ENCODE measurements at places on chromosomes 13 and 19. TPM values are rescaled to one million over a fixed set of nuclear protein-coding genes. Genes with fewer than 3 reads are reported as not detected.

- DNase-seq, result no peak
These were observed 1.1 kb downstream of the ZNF600 start for GRCh38 chr19:52785506-52785905.

The LENG9 gene
- total RNA-seq, result 10.2 TPM

- no peak for DNase-seq
These were observed 4.4 kb downstream of the GRTP1 start for GRCh38 chr13:113359571-113359970.

DNA sequence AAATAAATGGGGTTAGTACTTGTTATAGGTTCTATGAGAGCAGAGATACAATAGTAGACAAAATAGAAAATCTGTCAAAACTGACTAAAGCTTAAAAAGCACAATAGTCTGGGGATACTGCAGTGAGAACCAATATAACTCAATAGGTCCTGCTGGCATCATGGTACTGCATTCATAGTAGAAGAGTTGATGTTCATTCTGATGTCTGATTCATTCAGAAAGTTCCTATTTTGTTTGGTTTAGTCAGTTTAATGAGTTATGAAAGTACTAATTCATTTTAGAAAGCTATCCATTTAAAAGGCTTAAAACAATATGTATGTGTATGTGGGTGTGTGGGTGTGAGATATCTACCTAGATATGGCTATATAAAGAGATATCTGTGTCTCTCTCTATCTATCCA, 152.8 kb downstream of the LHFPL6 start:
- DNase-seq, result no peak

The NLRP4 gene
- not detected for total RNA-seq

The SAFB2 gene
- 105 TPM for total RNA-seq

The ZNF614 gene
- total RNA-seq, result 10.0 TPM

GRCh38 chr13:19910336-19911072, 47.1 kb upstream of the ZMYM5 start:
- no peak for DNase-seq

The C19orf38 gene
- total RNA-seq, result 0.99 TPM

DNA sequence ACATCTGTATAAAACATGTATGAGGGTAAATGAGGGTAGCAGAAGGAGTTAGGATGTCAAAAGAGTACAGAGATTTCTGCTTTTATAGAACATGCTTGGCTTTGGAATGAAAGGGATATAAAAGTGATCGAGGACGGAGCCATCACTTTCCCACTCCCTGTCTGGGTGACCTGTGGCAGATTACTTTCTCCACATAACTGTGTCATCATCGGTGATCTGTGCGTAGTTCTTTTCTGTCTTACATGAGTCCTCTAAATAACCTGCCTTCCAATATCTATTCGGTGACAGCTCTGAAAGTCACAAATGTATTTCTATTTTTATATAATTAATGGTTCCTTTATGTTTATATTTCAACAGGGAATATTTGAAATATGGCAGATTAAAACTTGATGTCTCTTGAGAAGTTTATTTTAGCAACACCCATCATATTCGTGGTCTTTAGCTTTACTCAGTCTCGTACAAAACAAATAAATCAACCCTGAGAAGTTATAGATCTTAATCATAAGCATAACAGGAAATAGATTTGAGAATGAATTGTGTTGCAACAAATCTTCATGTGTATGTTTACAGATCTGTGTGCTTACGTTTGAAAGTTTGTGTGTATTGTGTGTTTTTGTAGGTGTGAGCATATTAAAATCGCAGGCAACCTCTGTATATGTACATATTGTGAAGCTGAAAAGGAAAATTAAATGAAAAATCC, 1094.3 kb downstream of the EFNB2 start:
- DNase-seq, result no peak

- DNase-seq, result no peak
These were observed 6.7 kb upstream of the MYCBP2 start for GRCh38 chr13:77333594-77333993.

The ZNF345 gene
- 9.8 TPM for total RNA-seq

DNA sequence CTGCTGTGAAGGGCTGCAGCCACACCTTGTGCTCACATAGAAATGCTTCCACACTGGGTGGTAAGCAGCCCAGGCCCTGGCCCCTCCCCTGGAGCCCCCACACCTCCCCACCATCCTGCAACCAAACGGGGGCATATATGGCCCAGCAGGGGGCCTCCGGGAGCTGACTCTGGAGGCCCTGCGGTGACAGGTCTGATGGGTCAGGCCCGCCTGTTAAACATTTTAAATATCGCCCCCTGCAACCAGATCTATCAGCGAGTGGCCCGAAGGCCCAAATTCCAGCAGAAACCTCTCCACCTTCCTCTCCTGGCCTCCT, 48.0 kb upstream of the KATNAL1 start:
- DNase-seq, result no peak

- no peak for DNase-seq
These were observed 13.1 kb upstream of the PLAUR start for GRCh38 chr19:43682824-43683661.

GRCh38 chr13:84686973-84687372, 804.7 kb upstream of the SLITRK1 start:
- DNase-seq, result no peak

DNA sequence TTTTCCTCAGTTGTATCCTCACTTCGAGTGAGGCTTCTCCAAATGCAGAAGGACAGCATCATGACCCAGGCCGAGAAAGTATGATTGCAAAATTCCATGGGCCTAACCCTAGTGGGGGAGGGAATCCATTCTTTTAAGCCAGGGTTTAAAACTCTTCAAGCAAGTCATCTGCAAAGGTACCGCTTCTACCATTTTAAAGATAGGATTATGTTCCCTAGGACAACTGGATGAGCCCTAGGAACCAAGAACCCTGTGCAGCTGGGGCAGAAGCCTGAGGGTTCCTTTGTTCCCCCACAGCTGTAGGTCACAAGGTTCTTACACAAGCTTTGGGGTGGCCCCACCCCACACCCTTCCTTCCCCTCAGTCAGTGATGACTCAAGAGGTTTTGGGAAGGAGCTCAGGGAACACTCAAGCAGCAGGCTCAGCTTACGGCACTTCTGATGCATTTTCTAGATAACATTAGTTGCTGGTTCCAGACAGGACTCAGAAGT, 13.5 kb downstream of the ARL11 start:
- no peak for DNase-seq

GRCh38 chr13:91620670-91621141, 222.3 kb downstream of the GPC5 start:
- no peak for DNase-seq

GRCh38 chr19:40598918-40599307, 2.3 kb upstream of the LTBP4 start:
- no peak for DNase-seq

DNA sequence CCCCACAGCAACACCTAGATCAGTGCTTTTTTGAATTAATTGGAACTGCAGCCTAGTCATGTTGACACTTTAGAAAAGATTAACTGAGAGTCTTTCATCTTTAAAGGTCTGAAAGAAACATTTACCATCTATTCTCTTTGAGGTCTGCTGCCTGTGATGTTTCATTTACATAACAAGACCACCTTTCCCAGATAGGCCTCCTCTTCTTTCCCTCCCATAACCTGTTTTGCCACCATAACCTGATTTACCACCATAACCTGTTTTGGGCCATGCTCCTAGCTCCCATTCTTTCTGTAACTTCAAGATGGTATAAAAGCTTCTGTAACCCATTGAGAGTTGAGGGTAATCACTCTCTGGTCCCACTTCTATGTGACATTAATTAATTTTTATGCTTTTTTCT, 320.8 kb downstream of the PCDH20 start:
- DNase-seq, result no peak

The F7 gene
- not detected for total RNA-seq

DNA sequence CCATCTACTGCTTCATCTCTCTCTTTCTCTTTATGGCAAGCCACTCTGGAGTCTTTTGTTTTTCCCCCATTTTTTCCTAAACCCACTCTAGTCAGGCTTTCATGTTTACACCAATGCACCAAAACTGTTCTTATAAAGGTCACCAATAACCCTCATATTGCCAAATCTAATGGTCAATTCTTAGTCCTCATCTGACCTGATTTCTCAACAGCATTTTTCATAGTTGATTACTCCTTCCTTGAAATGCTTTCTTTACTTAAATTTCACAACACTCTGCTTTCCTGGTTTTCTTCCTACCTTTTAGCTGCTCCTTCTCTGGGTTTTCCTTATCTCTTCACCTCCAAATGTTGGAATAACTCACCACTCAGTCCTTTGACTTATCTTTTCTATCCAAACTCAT, 47.9 kb downstream of the MICU2 start:
- DNase-seq, result no peak

DNA sequence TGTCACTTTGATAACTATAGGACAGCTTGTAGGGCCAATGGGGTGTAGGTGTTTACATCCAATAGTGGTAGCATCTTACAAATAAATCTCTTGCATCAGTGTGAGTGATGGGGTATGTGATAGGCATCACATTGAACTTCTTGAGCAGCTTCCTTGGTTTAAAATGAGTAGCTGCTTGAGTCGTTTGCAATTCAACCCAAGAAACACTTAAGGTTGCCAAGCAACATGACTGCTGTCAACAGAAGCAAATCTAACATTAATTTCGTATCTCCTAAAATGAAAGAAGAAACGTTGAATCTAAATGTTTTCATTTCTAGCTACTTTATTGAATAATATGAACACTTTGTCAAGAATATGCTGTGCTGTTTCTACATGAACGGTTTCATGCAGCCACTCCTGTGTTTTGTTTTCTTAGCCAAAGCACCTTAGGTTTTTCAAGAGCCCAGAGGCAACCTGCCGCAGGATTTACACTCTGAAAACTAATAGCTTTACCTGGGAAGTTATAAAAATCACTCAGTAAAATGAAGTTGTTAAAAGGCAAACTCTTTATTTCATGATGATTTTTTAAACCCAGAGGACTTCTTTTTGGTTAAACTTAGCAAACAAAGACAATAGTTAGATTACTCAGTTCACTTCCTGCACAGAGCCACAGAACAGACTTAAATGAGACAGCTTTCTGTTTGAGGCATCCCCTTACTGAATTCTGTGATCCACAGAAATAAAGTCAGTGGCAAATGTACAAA, 305.2 kb downstream of the MTUS2 start:
- no peak for DNase-seq

- DNase-seq, result peak; percentile 44
These were observed 5.1 kb downstream of the CIC start for GRCh38 chr19:42274065-42274682.

DNA sequence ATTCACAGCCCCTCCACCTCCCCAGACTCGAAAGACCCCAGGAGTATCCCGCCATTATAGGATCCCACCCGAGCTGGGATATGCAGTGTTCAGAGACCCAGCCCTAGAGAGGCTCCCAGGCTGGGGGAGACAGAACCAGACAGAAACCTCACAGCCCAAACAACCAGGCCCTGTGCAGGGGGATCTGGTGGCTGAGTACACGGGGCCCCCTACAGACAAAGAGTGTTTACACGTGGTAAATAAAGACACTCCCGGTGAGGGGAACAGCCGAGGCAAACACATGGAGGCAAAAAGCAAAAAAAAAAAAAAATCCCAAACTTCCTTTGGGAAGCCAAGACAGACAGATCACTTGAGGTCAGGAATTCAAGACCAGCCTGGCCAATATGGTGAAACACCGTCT, 25.1 kb downstream of the TINCR start:
- no peak for DNase-seq

GRCh38 chr13:48875047-48875446, 100.7 kb upstream of the FNDC3A start:
- DNase-seq, result no peak

DNA sequence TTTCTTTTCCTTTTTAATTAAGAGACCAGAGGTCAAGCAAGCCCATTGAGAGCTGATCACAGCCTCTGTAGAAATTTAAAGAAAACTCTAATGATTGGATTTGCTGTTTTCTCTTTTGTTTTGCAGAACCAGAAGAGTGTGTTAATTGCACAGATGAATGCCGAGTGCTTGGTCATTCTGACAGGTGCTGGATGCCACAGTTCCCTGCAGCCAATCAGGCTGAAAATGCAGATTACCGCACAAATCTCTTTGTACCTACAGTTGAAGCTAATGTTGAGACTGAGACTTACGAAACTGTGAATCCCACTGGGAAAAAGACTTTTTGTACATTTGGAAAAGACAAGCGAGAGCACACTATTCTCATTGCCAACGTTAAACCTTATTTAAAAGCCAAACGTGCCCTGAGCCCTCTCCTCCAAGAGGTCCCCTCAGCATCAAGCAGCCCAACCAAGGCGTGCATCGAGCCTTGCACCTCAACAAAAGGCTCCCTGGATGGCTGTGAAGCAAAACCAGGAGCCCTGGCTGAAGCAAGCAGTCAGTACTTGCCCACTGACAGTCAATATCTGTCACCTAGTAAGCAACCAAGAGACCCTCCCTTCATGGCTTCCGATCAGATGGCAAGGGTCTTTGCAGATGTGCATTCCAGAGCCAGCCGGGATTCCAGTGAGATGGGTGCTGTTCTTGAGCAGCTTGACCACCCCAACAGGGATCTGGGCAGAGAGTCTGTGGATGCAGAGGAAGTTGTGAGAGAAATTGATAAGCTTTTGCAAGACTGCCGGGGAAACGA, 93.1 kb downstream of the PCDH17 start:
- no peak for DNase-seq

- no peak for DNase-seq
These were observed 55.8 kb downstream of the ZNF254 start for GRCh38 chr19:24142771-24143170.

DNA sequence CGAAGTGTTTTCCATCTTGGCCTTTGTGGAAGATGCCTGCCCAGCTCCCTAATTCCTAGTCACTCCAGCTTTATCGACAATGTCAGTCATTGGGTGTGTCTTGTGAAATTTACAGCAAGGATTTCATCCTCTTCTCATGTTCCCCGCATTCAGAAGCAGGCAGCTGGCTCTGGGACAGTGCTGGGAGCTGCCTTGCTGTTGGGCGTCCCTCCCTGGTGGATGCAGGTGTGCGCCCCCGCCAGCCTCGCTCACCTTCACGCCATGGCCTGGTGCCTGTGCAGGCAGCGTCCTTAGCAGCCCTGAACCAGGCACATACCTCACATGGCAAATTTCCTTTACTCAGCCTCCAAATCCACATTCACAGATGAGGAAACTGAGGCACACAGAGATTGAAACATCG, 39.7 kb upstream of the TFDP1 start:
- no peak for DNase-seq

DNA sequence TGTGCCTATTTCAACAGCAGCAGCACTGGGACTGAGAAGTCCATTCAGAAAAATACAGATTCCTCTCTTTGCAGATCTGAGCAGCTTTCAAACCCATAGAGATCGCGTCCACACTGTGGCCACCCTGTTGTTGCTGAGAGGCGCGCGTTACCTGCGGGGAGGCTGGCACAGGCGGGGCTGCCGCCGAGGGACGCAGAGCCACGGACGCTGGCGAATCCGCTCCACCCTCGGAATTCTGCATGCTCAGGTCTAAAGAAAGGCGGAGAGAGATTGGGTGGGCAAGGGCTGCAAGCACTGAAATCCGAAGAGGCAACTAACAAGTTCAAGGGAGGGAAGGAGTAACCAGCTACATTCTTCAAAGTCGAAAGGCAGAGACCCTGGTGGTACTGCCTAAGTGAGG, 63.0 kb downstream of the RFX2 start:
- DNase-seq, result peak; percentile 32

- no peak for DNase-seq
These were observed 165.2 kb downstream of the URI1 start for GRCh38 chr19:30107251-30107650.
